ENCODE measurements at places on chromosomes 12 and 14.

- peak; percentile 28 for DNase-seq
These were observed 3.8 kb downstream of the ETV6 start for GRCh38 chr12:11653215-11653753.

- DNase-seq = no peak
These were observed 60.7 kb upstream of the PYGL start for GRCh38 chr14:51004801-51005526.

DNA sequence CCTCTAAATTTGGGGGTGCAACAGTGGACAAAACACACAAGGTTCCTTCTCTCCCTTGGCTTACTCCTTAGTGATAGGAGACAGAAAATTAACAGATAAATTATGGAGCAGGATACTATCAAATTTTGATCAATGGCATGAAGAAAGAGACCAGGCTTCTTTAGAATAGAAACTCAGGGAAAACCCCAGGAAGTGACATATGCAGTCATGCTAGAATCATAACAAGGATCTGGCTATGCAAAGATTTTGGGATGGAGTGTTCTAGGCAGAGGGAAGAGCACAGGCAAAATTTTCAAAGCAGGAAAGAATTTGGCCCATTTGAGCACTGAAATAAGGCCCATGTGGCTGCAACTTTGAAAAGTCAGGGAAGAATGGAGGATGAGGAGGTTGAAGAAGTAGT, 182.3 kb upstream of the PLEKHG7 start:
- no peak for DNase-seq

DNA sequence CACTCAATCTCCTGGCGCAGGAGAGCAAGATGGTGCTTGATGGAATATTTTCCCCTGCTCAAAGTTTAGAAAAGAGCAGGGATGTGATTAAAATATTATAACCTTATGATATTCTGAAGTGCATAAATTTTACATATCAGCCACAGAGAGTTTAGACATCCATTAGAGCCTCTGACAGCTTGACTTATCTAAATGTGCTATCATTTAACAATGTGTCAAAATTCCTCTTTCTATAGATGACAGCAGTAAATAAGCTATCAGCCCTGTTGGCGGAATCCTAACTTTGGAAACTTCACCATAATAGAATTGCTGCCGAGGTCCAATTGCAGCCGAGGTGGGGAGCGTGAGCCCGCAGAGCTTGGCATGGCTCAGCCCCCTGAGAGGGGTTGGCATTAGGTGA, 117.7 kb upstream of the MYL2 start:
- DNase-seq = no peak

GRCh38 chr12:117111386-117111785, 12.2 kb upstream of the TESC start:
- no peak for DNase-seq

DNA sequence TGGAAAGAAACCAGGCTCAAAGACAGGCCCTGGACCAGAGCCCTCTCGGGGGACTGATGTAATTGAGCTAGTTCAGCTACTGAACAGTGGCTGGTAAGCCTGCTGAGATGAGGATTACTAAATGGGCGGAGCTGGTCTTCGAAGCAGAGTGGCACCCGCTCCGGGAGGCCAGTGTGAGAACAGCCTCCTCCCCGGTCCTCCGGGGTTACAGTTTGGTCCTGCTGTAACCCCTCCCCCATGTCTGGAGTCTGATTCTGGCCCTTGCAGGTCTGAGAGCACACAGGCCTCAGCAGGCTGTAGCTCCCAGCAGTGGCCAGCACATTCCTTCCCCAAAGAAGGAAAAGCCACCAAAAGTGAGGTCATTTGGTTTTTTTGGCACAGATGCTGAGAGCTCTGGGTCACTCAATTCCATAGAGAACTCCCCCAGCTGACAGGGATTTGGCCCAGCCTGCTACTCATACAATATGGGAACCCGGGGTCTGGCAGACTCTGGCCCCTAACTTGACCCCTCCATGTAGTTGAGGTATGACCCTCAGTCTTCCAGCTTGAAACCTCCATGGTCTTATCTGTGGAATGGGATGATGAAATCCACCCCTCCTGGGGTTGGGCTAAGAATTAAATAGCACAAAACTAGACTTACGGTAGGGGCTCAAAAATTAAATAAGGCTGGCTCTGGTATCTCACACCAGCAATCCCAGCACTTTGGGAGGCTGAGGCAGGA, 39.0 kb downstream of the ACTN1 start:
- DNase-seq = no peak

DNA sequence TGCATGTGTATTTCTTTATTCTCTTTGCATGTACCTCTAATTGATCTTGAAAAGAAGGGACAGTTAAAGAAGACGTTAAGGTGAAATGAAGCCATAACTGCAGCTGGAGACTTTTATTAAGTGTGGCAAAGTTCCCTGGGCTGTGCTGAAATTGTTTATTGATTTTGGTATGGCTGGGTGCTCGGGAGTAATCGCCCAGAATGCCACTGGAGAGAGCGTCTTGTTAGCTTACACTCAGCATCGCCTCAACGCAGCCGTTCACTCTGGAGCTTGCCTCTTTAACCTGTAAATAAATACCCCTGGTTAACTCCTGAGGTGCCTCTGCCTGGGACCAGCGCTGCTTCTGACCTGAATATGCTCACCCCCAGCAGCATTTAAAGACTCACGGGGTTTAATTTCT, 98.6 kb downstream of the GPATCH2L start:
- DNase-seq = no peak

- no peak for DNase-seq
These were observed 1.2 kb downstream of the ITGA5 start for GRCh38 chr12:54417712-54418440.

- no peak for DNase-seq
These were observed 2.8 kb upstream of the AJUBA start for GRCh38 chr14:22984959-22985658.

DNA sequence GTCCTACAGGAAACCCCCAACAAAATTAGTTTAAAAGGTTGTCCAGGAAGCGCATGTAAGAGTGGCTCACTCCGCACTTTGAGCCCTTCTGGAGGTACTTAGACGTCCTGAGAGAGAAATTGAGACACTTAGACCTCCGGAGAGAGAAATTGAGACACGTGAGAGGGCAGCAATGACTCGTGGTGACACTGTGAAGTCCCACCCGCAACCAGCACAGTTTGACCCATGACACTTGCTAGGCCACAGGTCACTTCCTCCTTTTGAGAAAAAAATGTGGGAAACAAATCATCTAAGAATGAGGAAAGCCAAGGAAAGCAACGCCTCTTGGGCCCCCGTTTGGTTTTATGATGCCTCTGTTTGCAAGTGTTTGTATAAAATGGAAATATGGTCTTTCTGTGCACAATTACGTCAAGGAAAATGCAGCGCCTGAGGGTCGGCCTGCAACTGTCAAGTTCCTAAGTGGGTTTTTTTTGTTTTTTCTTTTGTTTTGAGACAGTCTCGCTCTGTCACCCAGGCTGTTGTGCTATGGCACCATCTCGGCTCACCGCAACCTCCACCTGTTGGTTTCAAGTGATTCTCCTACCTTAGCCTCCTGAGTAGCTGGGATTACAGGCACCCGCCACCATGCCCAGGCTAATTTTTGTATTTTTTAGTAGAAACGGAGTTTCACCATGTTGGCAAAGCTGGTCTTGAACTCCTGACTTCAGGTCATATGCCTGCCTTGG, 13.6 kb upstream of the CDCA4 start:
- DNase-seq = no peak

- no peak for DNase-seq
These were observed 164.5 kb upstream of the E2F7 start for GRCh38 chr12:77229640-77230442.

DNA sequence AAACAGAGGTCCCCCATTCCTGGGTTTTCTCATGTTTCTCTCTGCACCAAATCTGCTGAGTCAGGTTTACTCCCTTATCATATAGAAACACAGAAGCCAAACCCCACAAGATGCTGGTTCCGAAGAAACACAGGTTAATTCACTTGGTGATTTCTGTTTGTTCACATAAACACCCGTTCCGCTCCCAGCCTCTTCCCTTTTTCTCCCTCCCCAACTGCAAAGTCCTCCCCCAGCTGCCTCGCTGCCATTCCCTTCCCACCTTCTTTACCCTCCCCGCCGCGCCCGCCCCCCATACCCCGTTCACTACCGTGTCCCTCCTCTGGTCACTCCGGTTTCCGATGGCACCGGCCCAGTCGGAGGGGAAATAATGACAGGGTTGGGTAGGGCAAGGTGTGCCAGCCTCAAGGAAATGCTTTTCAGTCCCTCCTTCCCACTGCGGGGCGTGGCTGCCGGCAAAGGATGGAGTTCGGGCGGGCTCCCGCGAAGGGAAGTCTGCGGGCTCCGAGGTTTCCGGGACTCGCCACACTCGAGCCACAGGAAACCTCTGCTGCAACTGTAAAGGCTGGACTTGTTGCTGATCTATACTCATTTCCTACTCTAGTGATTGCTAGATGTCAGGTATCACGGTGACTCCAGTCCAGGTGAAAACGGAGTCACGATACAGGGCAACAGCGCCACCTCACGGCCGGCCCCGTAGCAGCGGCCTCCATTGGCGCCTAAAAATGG, at the start of gene STYK1:
STYK1 (minus strand) TSS at position 394 of the 726 bp plus-strand sequence. CDS start 39,434 bp downstream, outside the sequence.
- DNase-seq = peak; percentile 39

DNA sequence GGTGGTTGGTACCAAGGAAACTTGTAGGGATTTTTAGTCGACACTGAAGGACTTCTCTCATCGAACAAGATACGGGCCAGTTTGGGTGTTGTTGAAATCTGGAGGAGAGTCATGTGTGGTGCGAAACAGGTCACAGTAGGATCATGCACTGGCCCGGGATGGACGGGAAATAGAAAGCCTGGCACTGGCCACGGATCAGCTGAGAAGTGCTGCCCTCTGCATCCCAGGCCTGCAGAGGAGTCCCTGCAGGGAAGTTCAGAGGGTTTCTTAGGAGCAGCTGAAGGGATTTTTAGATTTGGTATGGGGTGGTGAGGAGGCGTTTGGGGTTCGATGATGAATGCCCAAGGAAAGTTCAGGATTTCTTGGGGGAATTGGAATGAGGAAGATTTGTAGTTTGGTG, 63.1 kb downstream of the TSPAN9 start:
- DNase-seq = no peak

DNA sequence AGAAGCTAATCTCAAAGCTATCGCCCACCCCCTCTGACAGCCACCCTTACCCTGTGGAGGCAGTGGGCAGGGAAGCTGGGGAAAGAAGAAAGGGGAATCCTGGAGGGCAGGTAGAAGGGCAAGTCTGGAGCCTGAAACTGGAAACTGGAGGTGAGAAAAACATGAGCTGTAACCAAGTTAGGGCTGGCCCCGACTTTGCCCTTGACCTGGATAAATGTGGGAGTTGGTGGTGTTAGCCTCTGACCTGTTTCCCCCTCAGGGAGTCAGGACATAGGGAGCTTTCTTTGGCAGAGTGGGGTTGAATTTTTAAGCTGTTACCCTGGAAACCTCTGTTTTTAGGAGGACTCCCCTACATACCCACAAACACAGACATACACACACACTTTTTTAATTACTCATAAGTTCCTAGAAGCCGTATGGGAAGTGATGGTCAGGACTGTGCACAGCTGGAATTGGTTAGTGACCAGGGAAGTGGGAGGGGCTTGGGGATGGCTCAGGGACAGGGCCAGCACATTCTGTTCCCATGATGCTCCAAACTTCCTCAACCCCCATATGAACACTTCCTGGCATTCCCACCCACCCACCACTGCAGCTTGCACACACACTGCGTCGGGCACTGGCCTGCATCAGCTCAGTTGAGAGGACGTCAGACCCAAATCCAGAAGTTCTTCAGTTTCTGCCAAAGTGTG, 5.0 kb upstream of the MMP19 start:
- no peak for DNase-seq

DNA sequence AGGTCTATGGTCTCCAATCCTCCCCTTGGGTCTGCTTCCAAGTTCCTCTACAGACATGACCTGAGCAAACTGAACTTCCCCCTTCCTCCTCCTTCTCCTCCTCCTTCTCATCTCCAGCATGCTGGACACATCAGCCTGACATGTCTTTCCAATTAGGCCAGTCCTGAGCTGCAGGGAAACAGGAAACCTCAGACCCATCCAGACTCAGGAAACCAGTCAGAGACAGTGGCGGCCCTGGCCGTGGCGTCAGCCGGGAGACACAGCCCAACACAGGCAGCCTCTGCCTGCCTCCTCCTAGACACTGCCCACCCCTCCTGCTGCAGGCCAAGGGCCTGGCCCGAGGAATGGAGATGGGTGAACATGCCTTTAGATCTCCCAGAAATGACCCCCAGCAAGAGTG, 468.8 kb downstream of the BCL11B start:
- no peak for DNase-seq

DNA sequence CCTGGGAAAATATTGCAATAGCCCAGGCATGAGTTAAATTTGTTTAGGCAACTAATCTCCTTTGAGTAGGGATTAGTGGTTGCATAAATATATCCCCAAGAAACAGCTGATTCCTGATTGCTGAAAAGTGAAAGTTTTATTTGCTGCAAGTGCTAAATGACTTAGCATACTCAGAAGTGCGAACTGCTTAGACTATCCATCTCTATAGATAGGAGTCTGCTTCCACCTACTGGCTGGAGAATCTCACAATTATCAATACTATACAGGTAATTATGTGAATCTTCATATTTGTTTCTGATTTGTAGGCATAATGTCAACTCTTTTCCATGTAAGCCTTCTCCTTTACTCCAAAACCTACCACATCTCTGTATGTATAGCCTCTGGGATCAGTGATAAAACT, 12.0 kb upstream of the SLCO1B3 start:
- DNase-seq = no peak

DNA sequence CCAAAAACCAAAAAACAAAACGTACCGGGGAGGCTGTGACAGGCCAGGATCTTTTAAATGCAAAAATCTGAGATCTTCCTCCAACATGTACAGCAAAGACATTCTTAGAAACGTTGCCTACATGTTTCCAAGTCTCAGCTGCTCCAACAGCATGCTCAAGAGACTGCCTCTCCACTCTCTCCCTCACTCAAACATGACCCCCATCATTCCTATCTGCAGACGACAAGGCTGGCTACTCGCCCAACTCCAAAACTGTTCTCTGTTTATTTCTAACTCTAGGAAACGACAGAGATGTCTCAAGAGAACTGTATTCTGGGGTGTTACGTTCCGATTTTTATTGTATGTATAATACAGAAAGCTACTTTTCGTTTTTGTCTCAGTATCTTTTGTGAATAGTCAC, 57.5 kb upstream of the TMCC3 start:
- no peak for DNase-seq

DNA sequence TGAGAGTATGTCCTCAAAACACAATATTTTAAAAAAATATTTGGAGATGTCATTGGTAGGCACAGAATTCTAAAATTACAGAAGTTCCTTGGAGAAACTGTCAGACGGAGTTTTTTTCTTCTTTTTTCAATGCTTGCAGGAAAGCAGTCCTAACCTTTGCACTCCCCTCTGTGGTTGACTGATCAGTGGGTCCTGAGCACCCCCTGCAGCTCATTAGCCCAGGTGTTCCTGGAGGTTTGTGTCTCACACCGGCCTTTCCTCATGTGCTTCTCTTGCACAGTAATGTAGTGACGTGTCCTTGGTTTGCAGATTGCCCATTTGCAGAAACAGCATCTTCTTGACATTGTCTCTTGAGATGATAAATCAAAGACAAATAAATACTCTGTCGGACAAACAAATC, 513.0 kb downstream of the TMEM121 start:
- DNase-seq = peak; percentile 55
